GM12878 (cell line): ENCODE measurements at places on chromosomes 7 and 10. TPM values are rescaled to one million over a fixed set of nuclear protein-coding genes. Genes with fewer than 3 reads are reported as not detected.

- DNase-seq = no peak
These were observed 142.3 kb upstream of the BET1 start for GRCh38 chr7:94146408-94146807.

- DNase-seq = no peak
These were observed 816.4 kb downstream of the GRM8 start for GRCh38 chr7:126436213-126436868.

The PLAU gene
- 16.9 and 17.5 TPM in 2 replicates for polyA plus RNA-seq

DNA sequence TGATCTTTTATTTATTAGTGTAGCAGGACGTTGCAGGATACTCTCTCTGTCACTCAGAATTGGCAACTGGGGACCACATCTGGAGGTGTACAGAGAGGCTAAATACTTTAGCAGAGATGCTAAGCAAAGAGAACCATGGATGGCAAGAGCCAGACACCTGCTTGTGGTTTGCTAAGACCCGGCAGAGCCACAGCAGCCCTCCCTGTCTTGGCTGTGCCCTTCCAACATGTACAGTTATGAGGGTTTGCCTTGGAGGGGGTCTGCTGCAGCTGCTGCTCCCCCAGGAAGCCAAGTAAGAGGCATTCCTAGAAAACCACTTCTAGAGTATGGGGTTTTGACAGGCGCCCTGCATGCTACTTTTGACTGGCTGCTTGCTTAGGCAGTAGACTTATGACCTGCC is 5.1 kb downstream of the NPVF start:
- no peak for DNase-seq

- no peak for DNase-seq
These were observed 1050.7 kb downstream of the SORCS3 start for GRCh38 chr10:105691811-105692210.

The DPP6 gene
- not detected in 2 replicates for polyA plus RNA-seq

- DNase-seq = no peak
These were observed 103.0 kb downstream of the COBL start for GRCh38 chr7:51213618-51214017.

DNA sequence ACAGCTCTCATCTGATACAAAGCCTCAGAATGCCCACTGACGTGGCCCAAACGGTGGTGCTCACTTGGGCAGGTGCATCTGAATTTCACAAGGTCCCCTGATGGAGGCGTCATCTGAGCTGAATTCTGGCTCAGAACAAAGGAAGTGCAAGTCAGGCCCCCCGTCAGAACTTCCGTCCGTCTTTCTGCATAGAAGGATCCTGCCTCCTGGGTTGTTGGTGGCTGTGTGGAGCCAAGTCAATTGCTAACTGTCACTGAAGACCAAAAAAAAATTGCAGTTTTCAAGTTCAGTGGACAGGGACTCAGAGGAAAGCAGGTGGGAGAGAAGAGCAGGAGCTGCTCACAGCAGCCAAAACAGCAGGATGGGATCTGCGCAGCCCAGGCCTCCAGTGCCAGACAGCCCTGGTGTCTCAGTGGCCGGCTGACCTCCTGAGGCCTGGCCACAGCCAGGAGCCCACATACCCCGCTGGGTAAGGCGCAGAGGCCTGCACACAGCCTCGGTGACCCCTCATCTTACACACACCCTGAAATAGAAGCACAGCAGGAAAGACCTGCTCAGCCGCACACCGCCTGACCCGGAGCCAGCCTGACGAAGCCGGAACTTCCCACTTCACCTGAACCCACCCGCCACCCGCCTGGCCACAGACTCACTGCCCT is 49.4 kb downstream of the PYROXD2 start:
- no peak for DNase-seq

- DNase-seq = no peak
These were observed 188.6 kb downstream of the CXCL12 start for GRCh38 chr10:44196336-44196735.

- no peak for DNase-seq
These were observed 154.5 kb upstream of the PPP2R2D start for GRCh38 chr10:131746241-131746711.

DNA sequence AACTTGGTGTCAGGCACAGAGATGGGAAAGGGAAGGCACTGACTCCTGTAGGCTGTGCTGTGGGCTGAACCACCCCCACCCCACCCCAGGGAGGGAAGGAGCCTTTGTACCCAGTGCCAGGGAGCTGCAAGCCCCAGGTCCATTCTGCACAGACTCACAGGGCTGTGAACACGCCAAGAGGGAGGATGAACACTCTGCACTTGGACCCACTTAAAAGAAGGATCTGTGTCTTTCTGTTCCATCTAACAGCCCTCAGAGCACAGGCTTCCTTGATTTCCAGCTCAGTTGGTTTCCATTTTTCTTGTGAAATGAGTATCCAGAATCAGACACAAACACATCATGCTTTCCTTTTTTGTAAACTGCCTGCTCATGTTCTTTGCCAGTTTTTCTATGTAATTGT is 84.9 kb downstream of the GRB10 start:
- DNase-seq = no peak

The FIGNL1 gene
- 35.9 and 36.6 TPM in 2 replicates for polyA plus RNA-seq

- DNase-seq = no peak
These were observed 43.7 kb downstream of the GNA12 start for GRCh38 chr7:2800220-2800930.

The CALCR gene
- not detected in 2 replicates for polyA plus RNA-seq
